ENCODE measurements at places on chromosomes 7 and 10.

- DNase-seq, result peak; percentile 64
Measured at GRCh38 chr10:78579995-78580394, 488.8 kb upstream of the ZMIZ1 start.

GRCh38 chr10:48670978-48671913 is 13.4 kb upstream of the WDFY4 start:
- no peak for DNase-seq

- DNase-seq, result peak; percentile 13
Measured at GRCh38 chr7:91846436-91846835, 34.1 kb downstream of the MTERF1 start.

- no peak for DNase-seq
Measured at GRCh38 chr10:73174148-73174925, 6.4 kb downstream of the FAM149B1 start.
